Hematopoietic multipotent progenitor cell (in vitro differentiated cells): ENCODE measurements at places on chromosomes 7 and 10.

GRCh38 chr10:93703841-93704240 is 1.4 kb upstream of the FRA10AC1 start:
- DNase-seq: no peak

GRCh38 chr7:51070151-51070550 is 246.5 kb downstream of the COBL start:
- DNase-seq: no peak

DNA sequence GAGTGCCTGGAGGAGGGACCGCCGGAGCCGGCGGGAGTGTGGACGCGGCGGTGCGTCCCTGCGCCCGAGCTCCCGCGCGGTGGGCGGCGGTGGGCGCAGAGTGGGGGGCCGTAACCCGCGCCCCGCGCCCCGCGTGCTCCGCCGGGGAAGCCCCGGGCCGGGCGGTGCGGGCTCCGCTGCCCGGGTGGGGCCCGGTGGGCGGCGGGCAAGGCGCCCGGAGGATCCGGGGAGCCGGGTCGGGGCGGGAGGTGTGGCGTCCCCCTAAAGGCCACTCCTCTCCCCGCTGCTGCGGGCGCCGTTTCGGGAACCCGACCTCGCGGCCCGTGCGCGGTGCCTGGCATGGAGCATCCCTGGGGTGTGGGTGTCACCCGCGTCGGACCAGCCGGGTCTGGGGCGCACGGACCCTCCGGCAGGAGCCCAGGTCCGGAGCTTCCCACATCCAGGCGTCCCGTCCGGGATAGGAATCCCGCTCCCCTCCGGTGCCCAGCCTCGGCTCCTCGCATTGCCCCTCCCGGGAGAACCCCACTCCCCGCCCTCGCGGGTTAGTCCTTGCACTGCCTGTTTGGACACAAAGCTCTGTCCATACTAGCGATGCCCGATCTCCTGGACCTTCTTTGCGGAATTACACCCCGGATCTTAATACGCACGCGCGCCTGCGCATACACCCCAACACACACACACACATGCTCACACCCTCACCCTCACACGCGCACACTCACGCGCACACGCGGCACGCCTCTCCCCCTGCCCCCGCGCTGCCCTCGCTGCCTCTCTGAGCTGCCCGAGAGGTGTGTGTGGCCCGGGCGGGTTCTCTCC is 723 bp downstream of the MTURN start:
- DNase-seq: peak; percentile 41

DNA sequence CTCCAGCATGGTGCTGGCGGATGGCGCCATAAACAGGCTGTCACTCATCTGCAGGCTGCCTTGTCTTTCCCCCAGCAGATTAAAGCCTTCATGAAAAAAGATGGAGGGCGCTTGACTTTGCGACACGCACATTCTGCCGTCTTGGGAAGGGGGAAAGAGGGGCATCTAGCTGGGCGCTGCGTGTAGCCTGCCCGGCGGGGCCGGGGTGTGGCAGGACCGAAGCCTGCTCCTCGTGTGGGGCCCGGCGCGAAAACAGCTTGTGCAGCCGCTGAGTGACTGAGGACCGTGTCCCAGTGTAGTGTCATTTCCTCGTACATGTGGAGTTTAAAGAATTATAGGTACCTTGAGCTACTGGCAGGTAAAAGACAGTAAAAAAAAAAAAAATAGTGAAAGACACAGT is 97.9 kb downstream of the MGMT start:
- no peak for DNase-seq
